Trophoblast cell (in vitro differentiated cells and primary cell): ENCODE measurements at places on chromosomes 2 and 18.

DNA sequence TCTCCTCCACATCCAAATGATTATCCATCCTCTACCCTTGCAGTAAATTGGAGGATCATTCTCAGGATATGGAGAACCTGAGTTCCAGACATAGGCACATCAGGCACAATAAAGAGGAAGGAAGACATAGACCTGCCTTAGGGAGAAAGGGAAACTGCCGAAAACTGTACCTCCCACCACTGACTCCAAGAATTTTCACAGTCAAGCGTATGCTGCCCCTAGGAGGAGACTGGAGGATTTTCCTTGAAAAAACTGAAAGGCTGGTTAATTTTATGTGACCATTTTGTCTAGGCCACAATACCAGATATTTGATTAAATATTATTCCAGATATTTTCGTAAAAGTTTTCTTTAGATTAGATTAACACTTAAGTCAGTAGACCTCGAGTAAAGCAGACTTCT lies 638.5 kb upstream of the PKDCC start:
- H3K27ac ChIP-seq = no peak overlapping the region
- H3K4me3 ChIP-seq = no peak overlapping the region
- H3K4me1 ChIP-seq = no peaks in the 10 kb centered on the region
- H3K36me3 ChIP-seq = no peaks in the 10 kb centered on the region

DNA sequence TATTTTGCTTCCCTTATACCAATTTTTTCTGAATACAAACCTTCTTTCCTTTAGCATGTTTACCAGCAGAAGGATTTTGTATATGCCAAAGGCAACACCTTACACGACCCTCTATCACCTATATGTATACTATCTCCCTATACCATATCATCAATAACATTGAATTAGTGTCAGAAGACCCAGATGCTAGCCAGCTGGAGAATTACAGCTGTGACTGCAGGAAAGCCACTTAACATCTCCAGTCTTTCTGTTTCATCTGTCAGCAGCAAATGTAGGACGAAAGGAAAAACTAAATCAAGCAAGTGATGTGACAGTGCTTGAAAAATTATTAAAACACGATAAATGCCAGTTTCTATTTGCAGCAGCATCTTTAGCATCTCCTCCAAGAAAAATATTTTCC lies 193.7 kb downstream of the STK39 start:
- no peak overlapping the region for H3K4me3 ChIP-seq
- H3K27me3 ChIP-seq = no peaks in the 10 kb centered on the region
- no peaks in the 10 kb centered on the region for H3K4me1 ChIP-seq

DNA sequence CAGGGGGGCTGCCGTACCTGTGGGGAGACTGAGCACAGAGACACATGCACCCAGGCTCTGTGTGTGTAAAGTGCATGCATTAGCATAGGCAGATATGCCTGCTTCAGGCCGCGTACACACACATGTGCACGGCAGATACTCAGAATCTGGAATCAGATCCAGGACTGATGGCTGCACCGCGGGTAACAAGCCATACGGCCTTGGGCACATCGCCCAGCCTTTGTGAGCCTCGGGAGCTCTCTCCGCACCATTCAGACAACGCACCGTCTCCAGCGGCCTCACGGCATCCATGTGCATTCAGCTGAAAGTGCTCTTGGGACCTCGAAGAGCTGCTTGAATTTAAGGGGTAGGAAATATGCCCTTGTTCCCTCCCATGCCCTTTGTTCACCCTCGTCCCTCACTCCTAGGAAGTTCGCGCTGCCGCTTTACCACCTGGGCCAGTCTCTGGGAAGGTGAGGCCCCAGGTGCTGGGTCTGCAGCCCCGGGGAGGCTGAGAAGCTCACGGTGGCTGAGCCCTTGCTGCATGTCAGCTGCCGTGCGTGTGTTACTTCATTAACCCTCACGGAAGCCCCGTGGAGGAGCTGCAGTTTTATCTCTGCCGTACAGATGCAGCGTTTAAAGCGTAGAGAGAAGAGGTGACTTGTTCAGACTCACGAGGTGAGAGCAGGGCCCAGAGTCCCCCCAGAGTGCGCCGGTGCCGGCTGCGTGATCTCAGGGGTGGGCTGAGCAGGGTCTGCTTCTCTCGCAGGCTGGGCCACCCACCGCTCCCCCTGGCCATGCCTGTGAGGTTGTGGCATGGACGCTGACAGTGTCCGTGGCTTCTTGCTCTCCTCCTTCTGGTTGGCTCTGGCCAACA lies 377.7 kb upstream of the MYT1L start:
- no peak for DNase-seq
- H3K4me1 ChIP-seq = no peaks in the 10 kb centered on the region
- H3K36me3 ChIP-seq = no peaks in the 10 kb centered on the region
- no peak overlapping the region for H3K4me3 ChIP-seq
- H3K27ac ChIP-seq = no peak overlapping the region

DNA sequence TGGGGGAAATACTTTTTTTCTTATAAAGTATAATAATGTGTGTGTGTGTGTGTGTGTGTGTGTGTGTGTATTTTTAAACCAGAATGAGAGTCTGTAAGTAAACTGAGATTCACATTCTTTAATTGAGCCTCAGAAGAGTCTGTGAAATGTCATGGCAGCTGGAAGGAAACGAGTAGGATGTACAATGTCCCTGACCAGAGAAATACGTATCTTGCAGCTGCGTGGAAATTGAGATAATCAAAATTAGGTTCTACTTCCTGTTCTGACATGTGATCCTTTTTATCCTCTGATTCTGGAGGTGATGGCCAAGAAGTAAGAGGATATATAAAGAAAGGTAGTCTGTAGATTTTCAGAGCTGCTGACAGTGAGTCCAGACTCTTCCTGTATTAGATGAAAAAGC lies 50.0 kb downstream of the SH3RF3 start:
- no peak overlapping the region for H3K4me3 ChIP-seq
- no peaks in the 10 kb centered on the region for H3K4me1 ChIP-seq
- no peaks in the 10 kb centered on the region for H3K36me3 ChIP-seq
- no peaks in the 10 kb centered on the region for H3K27me3 ChIP-seq

DNA sequence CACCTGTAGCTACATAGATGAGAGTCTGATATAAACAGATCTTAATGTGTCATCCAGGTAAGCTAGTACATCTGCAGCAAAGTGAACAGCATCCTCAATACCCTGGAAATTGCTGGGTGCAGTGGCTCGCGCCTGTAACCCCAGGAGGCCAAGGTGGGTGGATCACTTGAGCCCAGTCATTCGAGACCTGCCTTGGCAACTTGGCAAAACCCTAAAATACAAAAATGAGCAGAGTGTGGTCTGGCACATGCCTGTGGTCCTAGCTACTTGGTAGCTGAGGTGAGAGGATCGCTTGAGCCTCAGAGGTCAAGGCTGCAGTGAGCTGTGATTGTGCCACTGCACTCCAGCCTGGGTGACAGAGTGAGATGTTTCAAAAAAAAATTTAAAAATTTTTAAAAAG lies 233.9 kb upstream of the SP5 start:
- no peak overlapping the region for H3K4me3 ChIP-seq
- no peaks in the 10 kb centered on the region for H3K36me3 ChIP-seq
- no peaks in the 10 kb centered on the region for H3K27me3 ChIP-seq
- no peak for DNase-seq
- H3K4me1 ChIP-seq = no peaks in the 10 kb centered on the region
- no peak overlapping the region for H3K27ac ChIP-seq

GRCh38 chr2:173545364-173545763 lies 190.7 kb downstream of the CDCA7 start:
- no peaks in the 10 kb centered on the region for H3K36me3 ChIP-seq
- no peak overlapping the region for H3K4me3 ChIP-seq
- no peaks in the 10 kb centered on the region for H3K4me1 ChIP-seq
- H3K27me3 ChIP-seq = no peaks in the 10 kb centered on the region

- no peaks in the 10 kb centered on the region for H3K4me1 ChIP-seq
- no peaks in the 10 kb centered on the region for H3K36me3 ChIP-seq
- no peak overlapping the region for H3K4me3 ChIP-seq
- no peaks in the 10 kb centered on the region for H3K27me3 ChIP-seq
- DNase-seq = no peak
- no peak overlapping the region for H3K27ac ChIP-seq
Observed at GRCh38 chr2:136347981-136348380, 230.0 kb upstream of the CXCR4 start.

- DNase-seq = no peak
- peaks cover 13% of the 10 kb centered on the region for H3K4me1 ChIP-seq
- H3K27me3 ChIP-seq = no peaks in the 10 kb centered on the region
- no peak overlapping the region for H3K4me3 ChIP-seq
- no peaks in the 10 kb centered on the region for H3K36me3 ChIP-seq
Observed at GRCh38 chr2:197011021-197011417, 84.5 kb upstream of the PGAP1 start.

DNA sequence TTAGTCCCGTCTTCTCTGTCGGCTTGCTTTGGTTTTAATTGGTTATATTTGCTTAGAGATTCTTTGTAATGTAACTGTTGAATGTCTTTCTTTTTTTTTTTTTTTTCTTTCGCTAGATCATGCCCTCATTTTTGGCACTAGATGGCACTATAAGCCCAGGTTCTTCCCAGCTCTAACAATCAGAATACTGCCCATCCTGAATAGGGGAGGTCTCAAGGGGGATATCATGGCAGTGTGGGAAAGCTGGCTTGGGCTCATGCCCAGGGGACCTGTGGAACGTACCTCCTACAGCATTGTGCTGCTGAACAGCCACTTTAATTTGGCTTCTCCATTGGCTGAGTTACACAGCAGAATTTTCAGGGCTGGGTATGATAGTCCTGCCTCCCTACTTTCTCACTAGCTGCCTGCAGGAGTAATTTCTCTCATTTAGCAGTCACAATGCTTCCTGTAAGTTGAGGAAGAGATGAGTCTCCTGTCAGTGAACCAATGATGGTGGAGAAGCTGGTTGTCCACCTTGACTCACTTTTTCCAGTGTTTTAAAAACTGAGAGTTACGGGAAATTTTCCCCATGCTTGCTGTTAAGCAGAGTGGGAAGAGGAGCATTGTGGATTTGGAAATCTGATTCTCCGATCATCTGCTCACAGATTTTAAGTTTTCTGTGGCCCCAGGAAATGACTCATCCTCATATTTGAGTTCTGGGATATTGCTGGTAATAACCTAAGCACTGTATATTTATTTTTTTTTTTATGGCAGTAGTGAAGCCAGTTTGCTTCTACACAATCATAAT lies 47.2 kb downstream of the RAD51AP2 start:
- H3K4me3 ChIP-seq = no peak overlapping the region
- no peaks in the 10 kb centered on the region for H3K4me1 ChIP-seq
- DNase-seq = no peak
- no peaks in the 10 kb centered on the region for H3K36me3 ChIP-seq
- no peaks in the 10 kb centered on the region for H3K27me3 ChIP-seq
